Kidney tubule cell (primary cell): ENCODE measurements at places on chromosomes 7 and 10.

DNA sequence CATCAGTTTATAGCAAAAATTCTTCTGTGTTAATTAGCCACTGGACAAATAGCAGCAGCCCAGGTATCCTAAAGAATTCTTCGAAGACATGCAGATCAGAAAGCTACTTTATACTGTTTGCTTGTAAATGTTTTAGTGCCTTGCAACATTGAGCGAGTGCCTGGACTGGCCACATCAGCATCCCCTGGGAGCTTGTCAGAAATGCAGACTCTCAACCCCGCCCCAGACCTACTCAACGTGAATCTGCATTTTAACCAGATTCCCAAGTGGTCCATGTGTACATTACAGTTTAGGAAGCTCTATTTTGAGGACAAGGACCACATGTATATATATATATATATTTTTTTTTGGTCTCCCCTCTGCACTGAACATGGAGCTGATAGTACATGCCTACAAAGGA, 18.5 kb upstream of the PLEKHS1 start:
- DNase-seq: no peak

DNA sequence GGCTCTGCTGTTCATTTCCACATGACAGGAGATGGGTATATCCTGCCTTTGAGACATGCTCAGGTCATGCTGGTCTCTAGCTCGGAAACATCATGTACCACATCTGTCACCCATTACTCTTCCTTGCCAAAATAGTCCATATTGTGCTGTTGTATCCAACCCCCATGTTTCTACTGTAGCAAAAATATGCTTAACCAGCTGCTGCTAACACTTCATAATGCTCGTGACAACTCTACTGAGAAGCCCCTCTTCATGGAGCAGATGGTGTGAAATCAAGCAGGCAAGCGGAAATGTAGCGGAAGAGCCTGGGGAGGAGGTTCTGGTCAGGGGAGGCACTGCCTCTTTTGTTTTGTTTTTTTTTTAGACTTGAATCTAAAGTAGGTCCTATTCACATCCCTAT, 82.9 kb downstream of the NPY start:
- no peak for DNase-seq

GRCh38 chr10:100744987-100745881, at the start of gene PAX2:
PAX2 (plus strand) TSS chr10:100745582; CDS start chr10:100746261, 679 bp downstream.
- DNase-seq: peak; percentile 94

- DNase-seq: peak; percentile 65
These were observed 69.0 kb downstream of the TNRC18 start for GRCh38 chr7:5354460-5355232.

DNA sequence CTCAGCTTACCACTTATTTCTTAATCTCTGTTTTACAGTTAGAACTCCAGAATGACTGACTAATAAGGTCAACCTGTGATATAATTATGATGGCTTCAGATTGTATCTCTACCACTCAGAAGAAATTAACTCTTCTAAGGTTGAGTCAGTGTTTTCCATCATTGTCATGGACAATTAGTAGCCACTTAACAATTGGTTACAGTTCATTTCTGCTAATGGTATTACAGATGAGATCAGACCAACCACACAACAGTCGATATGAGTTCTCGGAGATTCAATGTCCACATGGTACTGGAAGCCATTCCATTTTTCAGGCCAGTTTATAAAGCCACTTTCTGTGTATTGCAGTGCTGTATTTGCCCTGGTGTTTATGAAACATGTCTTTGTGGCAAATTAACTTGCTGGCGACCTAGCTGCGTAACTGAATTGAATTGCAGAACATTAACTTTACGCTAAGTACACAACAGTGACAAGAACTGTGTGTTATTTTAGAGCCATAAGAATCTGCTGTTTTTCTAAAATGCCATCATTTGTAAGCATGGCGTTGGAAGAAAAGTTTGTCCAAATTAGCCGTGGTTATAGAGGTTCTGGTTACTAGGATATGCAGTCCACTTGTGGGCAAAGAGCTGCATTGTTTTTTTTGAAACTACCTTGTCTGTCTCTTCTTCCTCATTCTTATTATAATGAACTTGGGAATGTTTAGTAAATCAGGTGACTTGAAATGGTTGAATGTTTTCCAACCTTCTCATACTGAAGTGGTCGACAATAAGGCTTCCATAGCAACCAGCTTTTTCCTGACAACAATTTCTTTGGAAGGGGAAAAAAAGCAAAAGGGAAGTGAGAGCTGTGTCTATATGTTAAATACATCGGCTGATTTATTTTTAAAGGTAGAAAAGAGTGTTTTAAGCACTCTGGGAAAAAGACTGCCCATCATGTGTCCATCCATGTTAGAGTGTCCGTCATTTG, 76.4 kb downstream of the CELF2 start:
- DNase-seq: peak; percentile 41

- peak; percentile 90 for DNase-seq
These were observed 58.3 kb downstream of the MALSU1 start for GRCh38 chr7:23357190-23358093.

GRCh38 chr10:62726142-62726541, 78.4 kb upstream of the ADO start:
- peak; percentile 60 for DNase-seq

GRCh38 chr10:20606985-20607384, 290.1 kb downstream of the NEBL start:
- no peak for DNase-seq

DNA sequence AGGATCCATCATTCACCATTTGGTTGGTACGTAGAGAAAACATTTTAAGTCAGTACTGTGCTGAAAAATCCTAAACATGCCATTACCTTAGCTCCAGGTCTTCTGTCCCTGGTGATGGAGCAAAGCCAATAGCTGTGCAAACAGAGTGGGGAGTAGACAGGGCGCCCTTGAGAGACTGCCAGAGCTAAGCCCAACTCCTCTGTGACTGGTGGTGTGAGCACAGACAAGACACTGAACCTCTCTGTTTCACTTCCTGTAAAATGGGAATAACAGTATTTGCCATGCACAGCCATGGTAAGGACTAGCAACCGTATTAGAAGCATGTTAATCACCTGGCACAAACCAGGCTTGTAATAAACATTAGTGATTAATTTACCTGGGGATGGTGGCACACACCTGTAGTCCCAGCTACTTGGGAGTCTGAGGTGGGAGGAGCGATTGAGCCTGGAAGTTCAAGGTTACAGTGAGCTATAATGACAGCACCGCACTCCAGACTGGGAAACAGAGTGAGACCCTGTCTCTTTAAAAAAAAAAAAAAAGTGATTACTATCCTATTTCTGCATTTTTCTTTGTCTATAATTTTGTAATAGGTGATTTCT, 28.7 kb downstream of the LYZL1 start:
- no peak for DNase-seq

DNA sequence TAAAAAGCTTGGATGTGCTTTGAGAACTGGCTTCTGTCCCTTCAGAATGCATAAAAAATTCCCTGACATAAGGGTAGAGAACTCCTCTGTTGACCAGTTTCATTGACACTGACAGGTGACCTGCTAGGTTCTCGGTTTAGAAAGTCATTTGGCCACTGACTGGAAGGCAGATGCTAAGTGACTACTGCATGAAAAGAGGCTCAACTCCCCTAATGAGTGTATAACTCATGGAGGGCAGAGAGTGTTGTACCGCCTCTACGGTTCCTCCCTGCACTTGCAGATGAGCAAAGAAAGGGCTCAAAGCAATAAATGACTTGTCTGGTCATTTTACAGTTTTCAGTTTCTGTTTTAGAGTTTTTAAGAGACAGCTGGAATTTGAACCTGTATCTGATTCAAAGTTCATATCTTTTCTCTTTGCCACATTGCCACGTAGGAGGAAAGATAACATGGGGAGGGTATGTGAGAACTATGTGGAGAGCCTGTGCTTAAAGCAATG, 2.9 kb upstream of the FGL2 start:
- no peak for DNase-seq

DNA sequence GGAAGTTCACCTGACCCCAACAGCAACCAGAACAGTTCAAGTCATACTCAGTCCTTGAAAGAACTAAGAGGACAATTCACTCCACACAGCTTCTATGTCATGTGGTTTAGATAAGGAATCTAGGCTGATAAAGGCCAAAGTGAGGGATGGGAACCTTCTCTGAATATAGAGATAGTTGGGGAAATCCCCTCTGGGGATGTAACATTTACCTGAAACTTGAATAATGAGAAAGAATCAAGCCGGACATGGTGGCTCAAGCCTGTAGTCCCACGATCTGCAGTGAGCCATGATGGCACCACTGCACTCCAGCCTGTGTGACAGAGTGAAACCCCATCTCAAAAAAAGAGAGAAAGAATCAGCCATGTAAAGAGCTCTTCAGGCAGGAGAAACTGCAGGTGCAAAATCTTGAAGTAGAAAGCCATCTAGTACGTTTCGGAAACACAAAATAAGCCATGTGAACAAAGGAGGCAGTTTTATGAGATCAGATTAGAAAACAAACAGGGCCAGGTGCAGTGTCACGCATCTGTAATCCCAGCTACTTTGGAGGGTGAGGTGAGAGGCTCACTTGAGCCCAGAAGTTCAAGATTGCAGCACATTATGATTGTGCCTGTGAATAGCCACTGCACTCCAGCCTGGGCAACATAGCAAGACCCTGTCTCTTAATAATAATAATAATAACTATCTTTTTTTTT, 4.5 kb upstream of the DNMBP start:
- DNase-seq: no peak

DNA sequence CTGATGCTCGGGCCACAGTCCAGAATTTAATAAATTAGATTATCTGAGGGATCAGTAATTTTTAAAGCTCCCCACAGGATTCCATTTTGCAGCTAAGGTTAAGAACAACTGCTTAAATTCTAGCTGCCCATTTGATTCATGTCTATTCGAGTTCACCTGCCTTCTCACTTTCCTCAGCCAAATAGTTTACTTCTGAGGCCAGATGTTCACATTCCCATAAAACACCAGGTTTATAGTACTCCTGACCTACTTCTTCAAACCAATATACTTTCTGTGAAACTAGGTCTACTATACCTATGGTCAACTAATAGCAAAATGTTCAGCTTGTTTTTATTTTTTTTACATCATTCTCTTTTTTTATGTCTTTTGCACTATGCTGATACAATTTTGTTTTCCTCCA, 86.3 kb downstream of the GPR158 start:
- no peak for DNase-seq

- no peak for DNase-seq
These were observed 106.4 kb upstream of the GSDME start for GRCh38 chr7:24863626-24864025.

DNA sequence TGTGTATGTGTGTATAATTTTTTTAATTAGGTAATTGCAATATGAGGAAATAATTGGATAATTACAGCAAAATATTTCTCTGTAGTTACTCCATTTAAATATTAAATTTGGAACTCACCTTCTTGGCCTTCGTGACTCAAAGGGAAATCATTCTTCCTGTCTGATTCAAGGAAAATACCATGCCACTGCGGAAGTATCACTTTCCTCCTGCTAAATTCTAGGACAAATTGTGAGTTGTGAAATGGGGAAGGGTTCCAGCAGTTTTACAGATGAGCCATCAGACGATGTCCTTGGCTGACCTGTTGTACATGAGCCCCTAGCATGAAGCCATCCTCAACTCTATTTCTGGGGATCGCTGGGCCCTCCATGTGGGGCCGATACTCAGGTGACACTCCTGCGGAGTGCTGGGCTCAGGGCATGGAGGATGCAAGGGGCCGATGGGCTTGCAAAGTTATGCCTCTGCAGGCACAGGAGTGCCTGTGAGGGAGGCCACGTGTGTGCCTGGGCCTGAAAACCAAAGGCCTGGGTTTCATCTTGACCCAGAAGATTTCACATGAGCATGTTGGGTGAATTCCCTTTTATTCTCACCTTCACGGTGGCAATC, 179.6 kb upstream of the TCERG1L start:
- no peak for DNase-seq

GRCh38 chr7:16921644-16922257, 40.0 kb upstream of the AGR3 start:
- peak; percentile 85 for DNase-seq

DNA sequence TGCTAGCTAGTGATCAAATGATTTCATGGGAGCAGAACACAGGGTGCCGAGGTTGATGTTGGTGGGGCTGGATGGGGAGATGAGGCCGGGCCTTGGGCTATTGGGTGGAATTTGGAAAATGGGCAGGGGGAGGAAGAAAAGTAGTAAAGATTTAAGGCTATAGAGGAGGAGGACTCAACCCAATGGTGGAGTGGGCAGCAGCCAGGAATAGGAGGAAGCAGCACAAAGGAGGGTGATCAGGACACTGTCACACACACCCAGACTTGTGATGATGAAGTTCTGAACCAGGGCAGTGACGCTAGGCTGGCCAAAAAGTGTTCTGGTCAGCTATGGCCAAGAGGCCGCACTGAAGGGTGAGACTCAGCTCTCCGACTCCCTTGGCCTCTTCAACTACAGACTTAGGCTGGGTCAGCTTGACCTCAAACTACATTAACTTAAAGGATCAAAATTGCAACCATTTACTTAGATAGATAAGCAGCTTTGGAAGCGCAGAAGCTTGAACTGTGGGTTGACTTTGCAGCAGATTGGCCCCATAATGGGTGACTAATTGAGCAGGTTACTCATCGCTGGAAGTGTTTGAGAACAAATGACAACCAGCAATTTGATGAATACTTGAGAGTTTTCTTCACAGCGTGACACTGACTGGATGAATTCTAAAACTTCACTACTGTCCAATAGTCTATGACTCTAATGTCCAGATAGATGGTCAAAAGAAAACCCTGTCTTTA, 29.4 kb upstream of the GPR26 start:
- DNase-seq: peak; percentile 43

- DNase-seq: no peak
These were observed 63.9 kb upstream of the CACNA2D1 start for GRCh38 chr7:82507365-82507975.
